ENCODE measurements at places on chromosomes 3 and 15.

DNA sequence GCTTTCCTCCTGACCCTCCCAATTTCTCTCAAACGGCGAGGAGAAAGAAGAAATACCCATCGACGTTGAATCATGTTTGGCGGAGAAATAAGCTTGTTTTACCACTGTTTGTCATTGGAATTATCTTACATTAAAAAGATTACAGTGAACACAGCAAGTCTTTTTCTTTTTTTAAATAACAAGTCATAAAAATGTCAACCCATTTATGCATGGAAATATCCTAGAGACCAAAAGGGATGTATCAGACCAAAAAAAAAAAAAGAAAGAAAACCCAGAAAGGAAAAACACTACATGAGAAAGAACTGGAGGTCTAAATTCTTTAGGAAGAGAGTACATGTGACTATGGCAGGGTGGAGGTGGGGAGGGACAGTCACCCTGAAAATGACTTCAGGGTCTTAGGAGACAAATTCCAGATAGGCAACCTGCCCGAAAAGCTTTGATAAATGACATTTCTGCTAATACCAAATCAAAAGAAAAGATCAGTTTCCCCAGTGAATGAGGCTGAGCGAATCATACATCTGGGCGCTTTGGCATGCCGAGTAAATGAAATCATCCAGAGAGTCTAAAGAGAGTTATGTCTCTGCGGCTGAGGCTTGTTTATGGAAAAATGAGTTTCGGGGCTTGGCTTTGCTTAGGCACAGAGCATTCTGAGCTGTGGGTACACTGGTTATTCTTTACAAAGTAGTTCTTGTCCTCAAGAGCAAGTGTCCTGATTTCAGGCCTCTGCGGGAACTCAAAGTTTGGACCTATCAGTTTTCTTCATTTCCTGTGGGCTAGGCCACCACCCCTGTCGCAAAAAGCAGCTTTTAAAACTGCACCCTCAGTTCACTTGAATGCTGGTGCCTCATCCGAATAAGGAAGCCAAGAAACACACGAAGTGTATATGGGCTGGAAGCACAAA is 110.1 kb upstream of the TGFBR2 start:
- peak; percentile 14 for DNase-seq

DNA sequence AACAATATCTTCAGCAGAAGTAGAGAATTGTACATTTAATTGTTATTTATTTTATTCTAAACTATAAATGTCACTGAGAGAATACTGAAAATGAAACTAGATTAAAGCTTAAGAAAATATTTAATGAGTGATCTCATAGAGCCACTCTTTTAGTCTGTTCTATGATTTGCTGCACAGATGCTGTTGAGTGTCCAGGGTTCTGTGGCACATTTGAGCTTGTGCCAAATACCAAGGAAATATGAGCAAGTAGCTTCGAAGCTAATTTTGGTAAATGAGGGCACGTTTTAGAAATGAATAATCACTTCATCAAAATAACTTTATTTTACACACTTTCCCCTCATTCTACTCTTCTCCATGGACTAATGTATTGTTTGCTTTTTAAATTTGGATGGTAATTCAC is 53.6 kb upstream of the THRB start:
- DNase-seq: no peak

- peak; percentile 70 for DNase-seq
Observed at GRCh38 chr15:92097474-92098178, 244.1 kb downstream of the SLCO3A1 start.

GRCh38 chr3:192826214-192827006 is 91.2 kb downstream of the MB21D2 start:
- DNase-seq: no peak

DNA sequence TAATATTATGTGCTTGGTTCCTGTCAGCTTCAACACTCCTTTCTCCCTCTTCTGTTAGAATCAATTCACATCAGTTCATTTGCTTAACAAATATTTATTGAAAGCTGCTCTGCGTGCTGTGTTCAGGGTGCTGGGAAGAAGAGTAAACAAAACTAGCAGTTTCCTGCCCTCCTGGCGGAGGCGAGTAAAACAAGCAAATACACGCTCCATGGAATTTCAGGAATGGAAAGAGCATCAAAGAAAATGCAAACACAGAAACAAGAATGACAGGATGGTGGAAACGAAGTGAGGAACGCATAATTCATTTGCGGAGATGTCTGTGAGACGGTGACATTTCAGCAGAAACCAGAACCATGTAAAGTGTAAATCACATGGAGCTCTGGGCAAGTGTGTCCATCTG is 49.4 kb upstream of the SPTSSB start:
- no peak for DNase-seq

DNA sequence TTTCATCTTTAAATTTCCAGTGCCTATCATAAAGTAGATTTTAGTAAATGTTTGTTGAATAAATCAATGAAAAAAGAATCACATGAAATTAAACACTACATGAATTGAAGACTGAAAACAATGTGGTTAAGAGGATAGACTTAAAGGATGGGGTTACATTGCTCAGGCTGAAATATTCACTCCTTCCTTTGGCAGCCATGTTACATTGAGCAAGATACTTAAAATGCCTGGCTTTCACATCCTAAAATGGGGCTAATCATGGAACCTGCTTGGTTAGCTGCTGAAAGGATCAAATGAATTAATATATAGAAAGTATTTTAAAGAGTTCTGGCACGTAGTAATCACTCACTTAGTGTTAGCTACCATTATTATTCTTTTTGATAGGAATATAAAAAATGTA is 196.9 kb upstream of the SLC2A2 start:
- DNase-seq: no peak

GRCh38 chr15:33125894-33126537 is 68.5 kb downstream of the FMN1 start:
- DNase-seq: no peak

DNA sequence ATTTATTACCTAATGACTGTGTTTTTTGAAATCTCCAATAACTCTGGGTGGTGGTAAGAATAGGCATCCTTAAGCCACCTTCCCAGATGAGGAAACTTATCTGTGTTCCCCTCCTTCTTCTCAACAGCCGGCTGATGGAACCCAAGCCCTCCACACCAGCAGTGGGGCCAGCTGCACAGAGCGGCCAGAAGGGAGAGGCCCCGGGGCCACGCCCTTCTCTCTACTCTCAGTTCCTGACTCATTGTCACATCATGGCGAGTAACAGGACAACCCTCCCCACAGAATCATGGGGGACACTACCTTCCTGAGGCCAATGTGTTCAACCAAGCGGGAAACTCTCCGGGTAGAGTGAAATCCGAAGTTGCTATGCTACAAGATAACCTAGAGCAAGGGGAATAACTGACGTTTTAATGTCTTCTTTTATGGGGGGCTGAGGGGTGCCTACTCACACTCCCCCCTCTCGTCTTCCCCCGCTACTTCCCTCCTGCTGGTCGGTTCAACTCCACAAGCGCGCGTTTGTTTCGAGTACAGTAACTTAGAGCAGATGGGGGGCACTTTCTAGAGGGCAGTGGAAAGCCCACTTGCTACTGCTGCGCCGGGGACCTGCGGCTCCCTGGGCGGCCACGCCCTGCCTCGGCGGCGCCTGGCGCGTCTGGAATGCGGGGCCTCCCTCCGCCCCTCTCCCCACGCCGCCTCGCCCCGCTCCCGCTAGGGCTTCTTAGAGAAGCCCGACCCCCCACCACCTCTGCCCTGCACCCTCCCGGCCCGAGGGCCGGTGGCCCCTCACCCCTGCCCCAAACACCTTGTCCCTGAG is 621 bp downstream of the ANXA2 start:
- DNase-seq: peak; percentile 72

GRCh38 chr15:97684249-97684648 is 276.3 kb upstream of the ARRDC4 start:
- peak; percentile 40 for DNase-seq

DNA sequence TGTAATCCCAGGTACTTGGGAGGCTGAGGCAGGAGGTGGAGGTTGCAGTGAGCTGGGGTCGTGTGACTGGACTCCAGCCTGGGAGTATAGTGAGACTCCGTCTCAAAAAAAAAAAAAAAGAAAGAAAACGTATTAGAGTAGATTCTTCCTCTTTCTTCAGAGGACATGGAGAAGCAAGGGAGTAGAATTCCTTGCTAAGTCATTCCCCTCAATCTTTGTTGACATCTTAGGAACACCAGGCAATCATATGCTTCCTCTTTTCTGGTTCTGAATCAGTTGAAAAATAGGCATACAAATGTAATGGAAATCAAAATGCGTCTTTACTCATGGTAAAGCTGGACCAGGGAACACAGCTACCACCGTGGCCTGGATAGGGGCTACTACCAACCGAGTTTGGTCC is 38.3 kb upstream of the ATOSA start:
- DNase-seq: no peak

DNA sequence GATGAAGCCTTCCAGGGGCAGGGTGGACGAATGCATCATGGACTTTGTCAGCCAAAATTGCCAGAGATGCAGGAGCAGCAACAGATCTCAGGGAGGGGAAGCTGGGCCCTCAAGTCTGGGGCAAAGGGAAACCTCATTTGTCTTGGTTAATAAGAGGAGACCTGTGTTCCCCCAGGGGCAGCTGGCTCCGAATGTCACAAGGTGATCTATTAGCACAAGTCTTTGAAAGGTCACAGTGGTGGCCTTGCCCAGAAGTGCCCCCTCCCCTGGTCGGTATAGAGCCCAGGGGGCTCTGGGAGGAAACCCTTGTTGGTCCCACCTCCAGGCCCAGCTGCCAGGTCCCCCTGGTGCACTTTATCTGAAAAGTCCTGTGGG is 46.2 kb downstream of the ABTB1 start:
- DNase-seq: no peak

DNA sequence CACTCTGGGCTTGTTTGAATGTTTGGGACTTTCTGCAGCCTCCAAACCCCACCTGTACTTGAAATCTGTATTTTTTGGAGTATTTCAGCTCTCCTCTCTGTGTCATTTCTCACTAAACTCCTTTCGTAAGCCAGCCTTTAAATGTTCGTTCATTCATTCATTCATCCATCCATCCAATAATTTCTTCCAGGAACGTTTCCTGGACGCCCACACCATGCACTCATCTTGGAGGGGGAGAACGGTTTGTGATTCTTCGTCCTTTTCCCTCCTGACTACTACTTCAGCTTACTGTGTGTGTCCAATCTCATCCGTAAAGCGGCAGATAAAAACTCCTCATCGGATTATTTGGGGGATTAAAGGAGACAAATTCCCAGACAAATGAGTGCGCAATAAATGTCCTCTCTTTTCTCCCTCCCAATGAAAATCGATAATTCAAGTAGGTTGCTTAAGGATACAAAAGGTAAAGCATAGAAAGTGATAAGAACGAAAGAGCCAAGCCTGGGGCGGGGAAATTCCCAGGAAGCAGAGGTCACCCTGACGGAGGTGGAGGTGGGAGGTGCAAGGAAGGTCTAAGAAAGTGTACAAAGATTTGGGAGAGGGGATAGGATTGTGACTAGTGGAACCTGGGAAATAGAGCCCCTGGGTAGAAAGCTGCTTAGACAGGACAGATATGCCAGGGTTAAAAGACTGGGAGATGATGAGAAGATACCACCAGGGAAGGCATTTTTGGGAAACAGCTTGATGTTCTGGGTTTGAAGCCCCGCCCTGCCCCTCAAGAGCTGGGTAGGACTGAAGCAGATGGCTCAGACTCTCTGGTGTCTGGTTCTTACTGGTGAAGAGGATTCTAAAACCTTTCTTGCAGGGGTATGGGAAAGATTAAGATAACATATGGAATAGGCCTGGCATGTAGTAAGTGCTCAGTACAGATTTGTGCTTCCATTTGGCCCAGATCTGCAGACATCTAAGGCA is 896 bp upstream of the KLHL25 start:
- DNase-seq: no peak
